ENCODE measurements at places on chromosomes 12 and 14. TPM values are rescaled to one million over a fixed set of nuclear protein-coding genes. Genes with fewer than 3 reads are reported as not detected.

Gene SERPINA1
- total RNA-seq: 13.8 TPM

Gene FAM186B
- 1.2 TPM for total RNA-seq

Gene GMPR2
- total RNA-seq: 78.7 TPM

Gene DPPA3
- total RNA-seq: not detected

Gene SIX4
- total RNA-seq: 7.3 TPM

Gene CLEC2A
- not detected for total RNA-seq

DNA sequence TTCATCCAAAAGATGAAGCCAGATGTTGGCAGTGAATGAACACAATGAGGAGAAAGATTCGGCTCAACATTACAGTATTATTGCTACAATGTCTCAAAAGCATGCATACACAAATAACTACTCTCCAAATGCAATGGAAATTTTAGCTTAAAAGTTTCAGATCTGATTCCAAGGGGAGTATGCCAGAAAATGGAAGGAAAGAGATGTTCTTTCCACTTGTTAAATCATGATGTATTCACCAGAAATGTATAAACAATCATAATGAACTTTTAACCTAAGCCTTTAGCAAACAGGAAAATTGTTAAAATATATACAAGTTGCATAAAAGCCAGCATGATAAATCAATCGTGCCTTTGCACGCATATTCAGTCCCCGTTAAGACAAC, 62.1 kb downstream of the SH2B3 start:
- DNase-seq: no peak

- no peak for DNase-seq
Observed at GRCh38 chr12:48292040-48292439, 58.7 kb downstream of the ZNF641 start.

DNA sequence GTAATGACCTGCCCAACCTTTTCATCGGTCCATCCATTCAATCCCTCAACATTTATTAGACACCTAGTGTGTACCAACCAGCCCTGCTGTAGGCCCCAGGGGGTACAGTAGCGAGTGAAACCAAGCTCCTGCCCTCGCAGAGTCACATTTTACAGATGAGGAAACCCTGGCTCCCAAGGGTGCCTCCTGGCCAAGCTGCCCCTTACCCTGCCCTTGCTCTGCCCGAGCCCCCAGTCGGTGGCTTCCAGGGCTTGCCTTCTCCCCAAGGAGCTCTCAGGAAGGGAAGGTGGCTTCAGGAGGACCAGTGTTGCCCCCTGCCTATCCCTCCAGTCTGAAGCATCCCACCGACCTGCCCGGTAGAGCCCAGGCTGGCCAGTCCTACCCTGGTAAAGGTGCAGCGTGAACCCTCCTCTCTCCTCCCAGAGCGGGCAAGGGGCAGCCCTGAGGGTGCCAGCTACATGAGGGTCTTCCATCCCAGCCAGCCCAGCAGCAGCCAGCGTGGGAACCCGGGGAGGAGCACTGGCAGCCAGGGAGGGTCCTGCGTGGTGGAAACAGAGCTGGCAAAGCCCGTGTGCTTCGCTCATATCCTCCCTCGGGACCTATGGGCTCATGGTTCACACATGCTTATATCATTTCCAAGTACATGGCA, 670 bp upstream of the BEGAIN start:
- no peak for DNase-seq

Gene TMEM229B
- total RNA-seq: 24.7 TPM

GRCh38 chr14:38727731-38728130, 375.3 kb downstream of the SEC23A start:
- DNase-seq: no peak

Measured in ureter (tissue), 1 donor.